GM03348 (cell line): ENCODE measurements at places on chromosomes 16 and 17.

DNA sequence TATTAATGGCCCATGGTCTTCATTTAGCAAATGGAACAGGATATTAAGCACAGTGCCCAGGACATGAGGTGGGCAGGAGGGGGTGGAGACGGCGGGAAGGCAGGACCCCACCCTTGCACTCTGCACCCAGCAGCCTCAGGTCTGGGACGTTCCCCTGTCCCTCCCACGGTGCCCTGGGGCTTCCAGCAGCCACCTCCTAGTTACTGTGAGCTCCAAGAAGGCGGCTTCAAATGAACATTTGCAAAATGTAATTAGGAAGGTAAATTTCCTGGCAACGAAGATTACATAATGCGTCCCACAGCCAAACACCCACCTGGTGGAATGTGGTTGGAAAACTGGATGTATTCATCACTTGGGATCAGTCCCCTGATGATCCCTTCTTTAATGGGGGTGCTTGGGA, 59.4 kb downstream of the ENGASE start:
- DNase-seq = no peak

DNA sequence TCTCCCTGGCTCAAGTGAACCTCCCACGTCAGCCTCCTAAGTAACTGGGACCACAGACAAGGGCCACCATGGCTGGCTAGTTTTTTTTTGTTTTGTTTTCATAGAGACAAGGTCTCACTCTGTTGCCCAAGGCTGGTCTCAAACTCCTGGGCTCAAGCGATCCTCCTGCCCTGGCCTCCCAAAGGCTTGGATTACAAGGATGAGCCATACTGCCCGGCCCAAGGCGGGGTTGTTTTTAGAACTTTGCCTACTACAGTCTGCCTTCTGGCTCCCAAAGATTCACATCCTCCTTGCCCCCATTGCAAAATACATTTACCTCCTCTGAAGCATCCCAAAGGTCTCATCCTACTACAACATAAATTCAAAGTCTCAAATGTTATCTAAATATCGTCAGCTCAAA, 49.5 kb upstream of the PHOSPHO1 start:
- DNase-seq = no peak

DNA sequence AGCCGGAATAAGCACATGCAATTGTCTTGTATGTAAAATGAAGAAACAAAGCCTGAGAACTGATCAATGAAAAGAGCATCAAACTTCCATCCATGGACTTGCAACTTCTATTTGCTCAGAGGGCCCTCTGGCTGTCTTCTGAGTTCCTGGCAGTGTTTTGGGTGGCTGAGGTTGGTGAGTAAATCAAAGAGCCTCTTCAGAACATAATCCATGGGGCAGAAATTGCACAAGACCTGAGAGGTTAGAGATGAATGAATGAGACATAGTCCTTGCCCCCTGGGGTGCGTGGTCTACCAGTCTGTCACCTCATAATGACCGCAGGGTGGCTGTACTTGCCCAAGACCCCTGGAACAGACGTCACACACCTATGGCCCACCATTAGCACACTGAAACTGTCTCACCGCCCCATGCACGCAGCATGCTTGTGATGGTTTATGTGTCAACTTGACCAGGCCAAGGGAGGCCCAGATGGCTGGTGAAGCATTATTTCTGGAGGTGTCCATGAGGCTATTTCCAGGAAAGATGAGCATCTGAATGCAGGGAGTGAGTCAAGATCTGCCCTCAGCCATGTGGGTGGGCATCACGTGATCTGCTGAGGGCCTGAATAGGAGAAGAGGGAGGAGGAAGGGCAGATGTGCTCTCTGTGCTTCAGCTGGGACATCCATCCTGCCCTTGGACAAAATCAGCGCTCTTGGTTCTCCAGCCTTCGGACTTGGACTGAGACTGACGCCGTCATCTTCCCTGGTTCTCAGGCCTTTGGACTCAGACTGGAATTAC, 8.3 kb downstream of the PIK3R6 start:
- DNase-seq = peak; percentile 37

GRCh38 chr17:75244133-75244866, 17.1 kb downstream of the GGA3 start:
- no peak for DNase-seq

- DNase-seq = no peak
These were observed 27.0 kb downstream of the LGALS3BP start for GRCh38 chr17:78952706-78953105.

GRCh38 chr17:48052956-48053757, 5.0 kb downstream of the NFE2L1 start:
- DNase-seq = no peak

- DNase-seq = peak; percentile 72
These were observed 42.0 kb downstream of the MGAT5B start for GRCh38 chr17:76909971-76910760.

- no peak for DNase-seq
These were observed 6.7 kb downstream of the CLUH start for GRCh38 chr17:2704890-2705248.

- no peak for DNase-seq
These were observed 155.8 kb downstream of the CYB561 start for GRCh38 chr17:63290351-63290750.

DNA sequence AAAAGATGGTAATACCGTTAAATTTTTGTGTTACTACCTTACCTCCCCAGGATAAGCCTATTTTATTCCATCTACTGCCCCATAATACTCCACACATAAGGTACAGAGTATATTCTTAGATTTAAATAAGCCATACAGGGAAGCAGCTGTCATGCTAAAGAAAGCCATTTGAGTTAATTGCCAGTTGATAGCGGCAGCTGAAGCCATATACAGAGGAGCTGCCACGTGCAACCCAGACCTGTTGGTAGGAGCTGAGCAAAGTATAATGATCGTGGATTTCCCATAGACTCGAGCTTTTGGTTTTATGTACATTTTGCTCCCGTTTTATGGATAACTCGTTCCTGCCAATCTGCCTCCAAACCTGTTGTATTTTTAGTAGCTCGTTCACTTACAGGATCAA, 12.0 kb downstream of the CPSF4L start:
- DNase-seq = no peak

GRCh38 chr16:24800586-24800985, 45.2 kb upstream of the SLC5A11 start:
- no peak for DNase-seq

GRCh38 chr16:57799600-57800199, 2.6 kb downstream of the KIFC3 start:
- no peak for DNase-seq

DNA sequence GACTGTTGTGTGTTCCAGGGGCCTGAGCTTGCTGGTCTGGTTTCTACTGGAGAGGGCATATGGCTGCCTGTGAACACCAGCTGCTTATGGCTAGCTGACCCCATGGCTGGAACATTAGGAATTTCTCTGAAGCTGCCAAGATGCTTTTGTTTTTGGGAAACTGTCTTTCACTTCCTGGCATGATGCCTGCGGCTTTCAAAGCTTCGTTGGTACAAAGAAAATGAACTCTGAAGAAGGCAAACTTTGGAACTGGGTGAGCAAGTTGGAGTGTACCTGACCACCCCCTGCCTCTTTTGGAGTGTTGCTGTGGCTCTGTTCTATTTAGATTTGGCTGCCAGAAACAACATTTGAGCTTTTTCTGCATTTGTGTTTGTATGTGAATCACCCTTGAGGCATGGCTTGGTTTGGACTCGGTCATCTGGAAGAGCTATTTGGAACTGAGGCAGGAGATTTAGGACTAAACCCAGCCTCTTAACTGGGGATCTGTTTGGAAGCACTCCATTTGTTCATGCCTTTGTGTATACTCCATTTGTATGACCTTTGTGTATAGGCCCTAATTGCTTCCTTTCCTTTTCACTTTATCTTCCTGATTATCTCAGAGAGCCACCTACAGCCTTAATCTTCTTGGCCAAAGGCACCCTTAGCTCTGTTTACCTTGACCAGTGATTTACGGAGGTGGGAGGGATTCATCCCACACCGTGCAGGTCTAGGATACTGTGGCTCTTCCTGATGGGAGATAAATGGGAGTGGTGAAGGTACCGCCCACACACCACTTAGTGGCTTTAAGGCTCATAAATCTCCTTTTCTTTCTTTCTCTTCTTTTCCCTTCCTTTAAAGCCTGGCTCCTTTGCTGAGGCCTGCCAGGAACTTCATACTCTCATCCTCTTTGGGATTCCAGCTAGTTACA, 7.3 kb upstream of the CPHXL start:
- DNase-seq = peak; percentile 80

DNA sequence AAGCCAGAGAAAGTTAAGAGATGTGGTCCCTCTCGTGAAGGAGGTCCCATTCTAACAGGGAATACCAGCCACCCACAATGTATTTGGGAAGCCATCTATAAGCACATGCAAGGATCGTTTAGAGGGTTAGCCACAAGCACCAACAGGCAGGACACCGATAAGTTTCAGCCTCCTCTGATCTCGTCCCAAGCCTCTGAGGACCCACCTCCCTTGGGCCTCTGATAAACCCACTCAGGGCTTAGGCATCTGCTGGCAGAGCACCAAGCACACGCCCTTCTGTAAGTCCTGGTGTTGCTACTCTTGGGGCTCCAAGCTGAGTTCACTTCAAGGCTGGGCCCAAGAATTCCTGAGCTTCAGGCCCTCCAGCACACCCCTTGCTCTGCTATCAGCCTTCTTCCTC, 5.4 kb upstream of the PNPO start:
- peak; percentile 45 for DNase-seq

DNA sequence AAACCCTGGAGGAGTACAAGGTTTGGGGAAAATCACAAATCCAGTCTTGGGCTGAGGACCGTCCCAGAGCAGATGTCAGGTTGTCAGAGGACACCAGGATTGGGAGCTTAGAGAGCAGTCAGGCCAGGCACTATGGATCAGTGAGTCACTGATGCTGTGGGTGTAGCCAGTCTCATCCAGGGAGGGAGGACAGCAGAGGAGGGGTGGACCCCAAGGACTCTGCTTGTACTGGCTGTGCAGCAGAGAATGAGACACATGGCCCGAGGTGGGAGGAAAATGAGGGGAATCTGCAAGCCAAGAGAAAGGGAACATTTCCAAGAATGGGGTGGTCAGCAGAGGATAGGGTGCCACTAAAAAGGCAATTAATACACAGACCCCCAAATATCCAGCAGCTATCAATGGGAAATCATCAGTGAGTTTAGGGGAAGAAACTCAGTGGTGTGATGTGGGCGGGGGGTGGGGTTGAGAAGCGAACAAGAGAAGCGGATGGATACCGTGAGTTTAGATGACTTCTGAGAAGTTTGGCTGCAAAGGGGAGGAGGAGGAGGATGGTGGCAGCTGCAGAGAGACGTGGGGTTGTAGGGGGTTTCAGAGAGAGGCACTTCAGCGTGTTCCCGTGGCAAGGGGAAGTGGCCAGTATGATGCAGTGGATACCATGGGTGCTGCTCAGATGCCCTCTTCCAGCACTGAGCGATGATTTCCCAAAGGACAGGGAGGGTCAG, 43.9 kb downstream of the ARHGAP27 start:
- peak; percentile 69 for DNase-seq

DNA sequence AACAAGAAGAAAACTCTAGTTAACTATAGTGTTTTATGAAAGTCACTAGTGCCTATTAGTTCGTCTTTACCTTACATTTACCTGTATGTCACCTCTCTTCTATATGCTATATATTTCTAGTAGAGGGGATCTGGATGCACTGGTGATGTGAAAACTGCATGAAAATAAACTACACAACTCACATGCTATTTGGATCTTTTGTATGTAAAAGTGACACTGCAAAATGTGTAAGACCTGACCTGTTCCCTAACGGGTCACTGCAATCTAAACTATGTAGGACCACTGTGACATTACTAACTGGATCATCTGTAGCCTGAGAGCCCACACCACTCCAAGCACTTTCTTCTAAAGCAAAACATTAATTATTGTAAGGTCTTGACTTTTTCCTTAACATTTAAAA, 1.7 kb downstream of the BLMH start:
- no peak for DNase-seq

GRCh38 chr17:39151150-39151942, at the start of gene PLXDC1:
Gene PLXDC1, minus strand, starts transcription at chr17:39151637. Its CDS starts 200 bp downstream, at chr17:39151437.
- DNase-seq = peak; percentile 59

DNA sequence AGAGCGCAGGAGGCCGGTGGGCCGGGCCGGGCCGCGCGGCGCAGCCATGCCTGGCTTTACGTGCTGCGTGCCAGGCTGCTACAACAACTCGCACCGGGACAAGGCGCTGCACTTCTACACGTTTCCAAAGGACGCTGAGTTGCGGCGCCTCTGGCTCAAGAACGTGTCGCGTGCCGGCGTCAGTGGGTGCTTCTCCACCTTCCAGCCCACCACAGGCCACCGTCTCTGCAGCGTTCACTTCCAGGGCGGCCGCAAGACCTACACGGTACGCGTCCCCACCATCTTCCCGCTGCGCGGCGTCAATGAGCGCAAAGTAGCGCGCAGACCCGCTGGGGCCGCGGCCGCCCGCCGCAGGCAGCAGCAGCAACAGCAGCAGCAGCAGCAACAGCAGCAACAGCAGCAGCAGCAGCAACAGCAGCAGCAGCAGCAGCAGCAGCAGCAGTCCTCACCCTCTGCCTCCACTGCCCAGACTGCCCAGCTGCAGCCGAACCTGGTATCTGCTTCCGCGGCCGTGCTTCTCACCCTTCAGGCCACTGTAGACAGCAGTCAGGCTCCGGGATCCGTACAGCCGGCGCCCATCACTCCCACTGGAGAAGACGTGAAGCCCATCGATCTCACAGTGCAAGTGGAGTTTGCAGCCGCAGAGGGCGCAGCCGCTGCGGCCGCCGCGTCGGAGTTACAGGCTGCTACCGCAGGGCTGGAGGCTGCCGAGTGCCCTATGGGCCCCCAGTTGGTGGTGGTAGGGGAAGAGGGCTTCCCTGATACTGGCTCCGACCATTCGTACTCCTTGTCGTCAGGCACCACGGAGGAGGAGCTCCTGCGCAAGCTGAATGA, 606 bp downstream of the THAP11 start:
- peak; percentile 38 for DNase-seq

DNA sequence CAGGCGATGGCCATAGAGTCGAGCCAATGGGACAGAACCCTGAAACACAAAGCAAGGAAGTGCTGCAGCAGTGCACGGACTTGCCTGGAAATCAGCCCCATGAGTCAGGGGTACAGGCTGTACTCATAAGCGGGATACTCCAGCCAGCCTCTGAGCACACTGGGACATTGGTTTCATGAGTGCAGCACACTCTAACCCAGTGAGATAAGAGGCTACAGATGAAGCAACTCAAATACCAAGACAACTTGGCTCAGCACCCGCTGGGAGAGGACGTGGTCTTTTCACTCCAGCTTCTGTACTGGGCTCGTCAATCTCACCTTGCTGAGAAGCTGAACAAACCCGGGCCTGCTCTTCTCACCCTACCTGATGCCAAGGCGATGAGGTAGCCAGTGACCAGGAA, 98.2 kb downstream of the AXIN2 start:
- no peak for DNase-seq

GRCh38 chr17:50367401-50367800, 5.6 kb downstream of the MRPL27 start:
- no peak for DNase-seq

GRCh38 chr17:65914784-65915342, 277.1 kb downstream of the CEP112 start:
- DNase-seq = no peak
